ENCODE measurements at places on chromosomes 3 and 15.

GRCh38 chr15:34608517-34608916, 25.1 kb upstream of the GOLGA8B start:
- no peak for DNase-seq

GRCh38 chr3:61669668-61670299, 108.4 kb downstream of the PTPRG start:
- DNase-seq, result no peak

DNA sequence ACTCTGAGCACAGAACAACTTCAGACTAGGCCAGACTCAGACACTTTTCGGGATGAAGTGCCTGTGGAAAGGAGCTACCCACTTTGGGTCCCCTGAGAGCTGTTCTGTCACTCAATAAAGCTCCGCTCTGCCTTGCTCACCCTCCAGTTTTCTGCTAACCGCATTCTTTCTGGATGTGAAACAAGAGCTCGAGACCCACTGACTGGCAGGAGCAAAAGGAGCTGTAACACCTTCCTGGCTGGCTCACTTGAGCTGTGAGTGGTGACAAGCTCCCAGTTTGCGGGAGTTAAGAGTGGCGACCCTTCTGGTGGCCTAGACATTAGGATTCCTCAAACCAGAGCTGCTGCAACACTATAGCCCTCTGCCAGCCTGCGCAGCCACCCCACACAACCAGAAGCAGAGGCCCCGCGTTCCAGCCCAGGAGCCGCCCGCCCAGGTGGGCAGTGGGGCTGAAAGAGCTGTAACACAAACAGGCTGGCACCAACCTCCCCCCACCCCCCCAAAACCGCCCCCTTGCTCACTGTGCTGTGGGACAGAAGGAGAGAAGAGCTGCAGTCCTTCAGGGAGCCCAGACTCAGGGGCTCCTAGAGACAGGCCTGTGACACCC, 1178.1 kb upstream of the GBE1 start:
- DNase-seq, result no peak

DNA sequence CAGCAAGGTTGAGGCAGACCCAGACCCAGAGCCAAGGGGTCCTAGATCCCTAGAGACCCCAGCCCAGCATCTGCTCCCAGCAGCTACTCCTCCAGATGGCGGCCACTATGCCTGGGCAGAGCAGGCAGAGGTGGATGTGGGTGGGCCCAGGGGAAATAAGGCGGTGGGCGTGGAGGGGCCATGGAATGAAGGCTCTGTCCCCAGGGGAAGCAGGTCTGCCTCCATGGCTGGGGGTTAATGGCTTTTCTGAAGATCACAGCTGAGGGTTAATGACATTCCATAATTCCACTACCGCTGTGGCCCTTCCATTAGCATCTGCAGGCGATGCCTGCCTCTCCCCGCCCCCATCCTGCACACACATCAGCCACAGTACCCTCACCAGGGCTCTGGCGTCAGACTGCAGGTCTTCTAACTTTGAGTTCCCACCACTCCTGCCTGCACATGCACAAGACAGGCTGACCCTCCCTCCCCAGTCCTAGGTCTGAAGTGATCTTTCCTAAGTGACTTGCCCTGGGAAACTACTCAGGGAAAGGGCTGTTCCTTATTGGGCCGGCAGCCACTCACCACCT, 41.2 kb downstream of the CCDC33 start:
- no peak for DNase-seq

- DNase-seq, result no peak
Observed at GRCh38 chr15:86317384-86317740, 237.7 kb downstream of the AGBL1 start.

DNA sequence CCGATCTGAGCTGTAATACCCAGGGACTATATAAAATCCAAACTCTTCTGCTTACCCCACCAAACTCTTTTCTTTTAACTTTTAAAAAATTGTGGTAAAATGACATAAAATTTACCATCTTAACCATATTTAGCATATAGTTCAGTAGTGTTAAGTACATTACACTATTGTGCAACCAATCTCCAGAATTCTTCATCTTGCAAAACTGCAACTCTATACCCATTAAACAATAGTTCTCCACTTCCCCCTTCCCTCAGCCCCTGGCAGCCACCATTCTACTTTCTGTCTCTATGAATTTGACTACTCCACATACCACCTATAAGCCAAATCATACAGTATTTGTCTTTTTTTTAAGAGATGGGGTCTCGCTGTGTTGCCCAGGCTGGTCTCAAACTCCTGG, 38.7 kb downstream of the SENP8 start:
- DNase-seq, result no peak

- DNase-seq, result no peak
Observed at GRCh38 chr15:38945551-38946298, 381.1 kb upstream of the RASGRP1 start.

- peak; percentile 23 for DNase-seq
Observed at GRCh38 chr3:120559242-120560061, 36.7 kb upstream of the NDUFB4 start.

- no peak for DNase-seq
Observed at GRCh38 chr3:185929192-185930151, 8.3 kb downstream of the TRA2B start.

GRCh38 chr15:98164571-98164970, 204.1 kb downstream of the ARRDC4 start:
- DNase-seq, result no peak

GRCh38 chr3:169255511-169255910, 408.0 kb downstream of the MECOM start:
- no peak for DNase-seq

DNA sequence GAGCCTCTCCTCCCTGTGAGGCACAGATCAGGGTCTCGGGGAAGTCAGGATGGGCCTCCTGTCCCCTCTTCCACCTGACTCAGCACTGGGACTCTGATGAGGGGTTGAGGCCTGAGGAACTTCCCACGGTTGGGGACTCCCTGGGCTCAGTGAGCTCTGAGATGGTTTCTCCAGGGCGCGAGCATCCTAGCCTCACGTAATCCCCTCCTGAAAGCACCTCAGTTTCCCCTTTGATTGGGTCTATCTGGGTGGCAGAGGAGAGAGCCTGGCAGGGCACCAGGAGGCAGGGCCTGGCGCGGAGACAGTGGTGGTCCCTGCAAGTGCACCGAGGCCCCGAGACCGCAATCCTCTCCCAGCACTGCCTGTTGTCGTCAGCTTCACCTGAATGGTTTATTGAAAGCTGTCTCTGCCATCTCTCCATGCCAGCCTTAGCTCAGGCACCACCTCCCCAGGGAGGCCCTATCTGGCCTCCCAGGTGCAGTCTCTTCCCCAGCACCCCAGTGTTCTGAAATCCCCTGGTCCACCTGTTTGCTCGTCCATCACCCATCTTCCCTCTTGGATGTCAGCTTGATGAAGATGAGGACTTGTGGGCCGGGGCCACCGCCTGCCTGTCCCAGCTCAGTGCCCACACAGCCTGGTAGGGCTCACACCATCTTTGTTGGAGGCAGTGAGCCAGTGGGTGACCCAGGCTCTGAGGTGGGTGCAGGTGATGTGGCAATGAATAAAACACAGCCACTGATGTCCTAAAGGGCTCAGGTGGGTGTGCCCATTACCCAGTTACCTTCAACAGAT, 52.2 kb upstream of the PCSK6 start:
- no peak for DNase-seq

GRCh38 chr3:119891944-119892721, 110.2 kb downstream of the NR1I2 start:
- DNase-seq, result peak; percentile 55

DNA sequence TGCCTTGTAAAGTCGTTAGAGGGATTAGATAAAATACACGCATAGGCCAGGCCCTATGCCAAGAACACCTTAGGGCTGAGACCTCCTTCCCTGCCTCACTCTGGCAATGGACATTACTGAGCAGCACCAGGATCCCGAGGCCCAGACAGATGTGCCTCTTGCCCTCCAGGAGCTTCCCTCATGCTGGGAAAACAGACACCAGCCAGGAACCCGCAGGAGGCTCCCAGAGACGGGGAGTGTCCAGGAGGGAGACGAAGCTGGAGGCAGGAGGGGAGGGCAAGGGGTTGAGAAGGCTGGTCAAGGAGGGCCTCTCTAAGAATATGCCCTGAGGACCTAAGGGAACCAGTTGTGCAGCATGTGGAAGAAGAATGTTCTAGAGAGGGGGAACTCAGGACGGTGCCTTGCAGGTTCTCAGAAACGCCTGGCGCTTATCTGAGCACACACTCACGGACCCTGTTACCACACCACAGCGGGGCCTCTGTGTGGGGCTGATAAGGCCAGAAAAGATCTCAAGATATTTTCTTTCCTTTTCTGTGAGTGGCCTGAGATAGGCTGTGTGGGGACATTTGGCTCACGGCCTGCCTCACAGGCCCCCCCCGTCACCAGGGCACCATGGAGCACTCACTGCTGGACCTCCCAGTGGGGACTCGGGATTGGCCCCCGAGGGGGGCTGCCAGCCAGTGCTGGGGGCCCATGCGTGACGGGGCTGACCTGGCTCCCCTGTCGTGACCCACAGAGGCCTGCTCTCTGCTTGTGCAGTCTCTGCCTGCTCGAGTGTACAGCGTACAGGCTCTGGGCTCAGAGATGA, 22.0 kb upstream of the CYP11A1 start:
- no peak for DNase-seq

DNA sequence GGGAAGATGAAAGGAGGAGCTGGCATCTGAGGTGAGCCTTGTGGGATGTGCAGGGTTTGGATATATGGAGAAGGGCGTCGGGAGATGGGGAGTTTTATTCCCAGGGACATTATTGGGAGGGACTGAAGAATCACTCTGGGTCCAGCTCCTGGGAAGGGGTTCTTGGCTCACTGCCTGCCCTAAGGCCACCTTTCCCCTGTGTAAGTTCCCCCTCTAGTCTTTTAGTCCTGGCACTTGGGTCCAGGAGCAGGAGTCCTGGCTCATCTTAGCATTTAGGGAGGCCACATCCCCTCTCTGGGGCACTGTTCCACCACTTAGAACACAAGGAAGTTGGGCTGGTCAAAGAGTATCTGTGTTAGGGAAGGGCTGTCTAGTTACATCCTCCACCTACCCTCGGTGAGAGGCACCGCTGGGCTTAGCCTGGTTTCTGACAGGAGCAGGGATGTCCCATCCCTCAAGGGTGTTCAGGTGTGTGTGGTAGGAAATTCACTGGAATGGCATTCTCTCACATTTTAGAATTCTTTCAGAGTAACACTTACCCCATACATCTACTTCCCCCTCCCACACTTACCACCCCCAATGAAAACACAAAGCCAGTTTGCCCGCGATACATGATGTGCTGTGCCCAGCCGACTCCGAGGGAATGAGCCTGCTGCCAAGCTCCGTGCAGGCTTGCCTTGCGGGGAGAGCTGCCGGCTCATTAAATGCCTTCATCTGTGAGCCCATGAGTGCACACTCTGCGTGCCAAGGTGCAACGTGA, 86.7 kb downstream of the FAM43A start:
- DNase-seq, result no peak

GRCh38 chr3:88105325-88105724, 44.4 kb upstream of the C3orf38 start:
- DNase-seq, result no peak

DNA sequence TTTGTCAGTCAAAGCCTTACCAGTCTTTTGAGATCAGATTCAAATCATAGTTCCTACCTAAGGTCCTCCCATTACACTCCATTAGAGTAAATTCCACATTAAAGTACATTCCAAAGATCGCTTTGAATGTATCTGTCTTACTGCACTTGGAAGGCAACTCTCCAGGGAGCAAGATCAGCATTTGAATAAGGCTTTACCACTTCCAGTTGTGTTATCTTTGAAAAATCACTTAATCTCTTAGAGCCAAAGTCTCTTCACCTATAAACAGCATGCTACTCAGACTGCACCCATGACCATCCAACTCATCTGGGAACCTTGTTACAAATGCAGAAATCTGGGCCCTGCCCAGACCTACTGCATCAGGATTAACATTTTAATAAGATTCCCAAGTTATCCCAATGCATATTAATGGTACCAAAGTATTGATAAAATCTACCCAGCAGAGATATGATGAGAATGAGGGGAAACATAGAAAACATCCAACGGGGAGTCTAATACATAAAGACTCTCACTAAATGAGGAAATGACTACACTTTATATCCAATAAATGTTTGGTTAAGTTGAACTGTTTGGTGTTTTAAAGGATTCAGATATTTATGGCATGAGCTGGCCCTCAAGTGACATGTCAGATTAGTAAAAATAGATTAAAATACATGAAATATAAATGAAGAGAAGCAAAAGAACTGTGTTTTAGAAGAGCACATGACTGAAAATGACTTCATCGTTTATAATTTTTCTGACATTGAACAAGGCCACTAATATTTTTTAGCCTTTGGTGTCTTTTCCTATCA, 75.9 kb downstream of the TNIK start:
- DNase-seq, result no peak

DNA sequence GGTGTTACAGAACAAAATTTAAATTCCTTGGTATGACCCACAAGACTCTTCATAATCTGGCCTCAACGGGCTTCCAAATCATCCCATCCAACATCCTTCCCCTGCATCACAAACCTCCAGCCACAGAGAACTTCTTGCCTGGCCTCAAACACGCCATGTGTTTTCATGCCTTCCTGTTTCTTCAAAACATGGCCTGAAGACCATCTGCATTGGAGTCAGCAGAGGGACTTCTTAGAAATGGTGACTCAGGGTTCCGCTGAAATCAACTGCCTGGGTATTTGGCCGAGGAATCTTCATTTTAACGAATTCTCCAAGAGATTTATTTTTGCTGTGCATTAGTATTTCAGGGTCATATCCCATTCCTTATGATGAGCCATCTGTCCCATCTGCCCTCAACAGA, 138.1 kb upstream of the RAP2B start:
- no peak for DNase-seq

GRCh38 chr3:120555657-120556509, 40.3 kb upstream of the NDUFB4 start:
- DNase-seq, result no peak

- no peak for DNase-seq
Observed at GRCh38 chr3:13281507-13282357, 138.4 kb downstream of the NUP210 start.

DNA sequence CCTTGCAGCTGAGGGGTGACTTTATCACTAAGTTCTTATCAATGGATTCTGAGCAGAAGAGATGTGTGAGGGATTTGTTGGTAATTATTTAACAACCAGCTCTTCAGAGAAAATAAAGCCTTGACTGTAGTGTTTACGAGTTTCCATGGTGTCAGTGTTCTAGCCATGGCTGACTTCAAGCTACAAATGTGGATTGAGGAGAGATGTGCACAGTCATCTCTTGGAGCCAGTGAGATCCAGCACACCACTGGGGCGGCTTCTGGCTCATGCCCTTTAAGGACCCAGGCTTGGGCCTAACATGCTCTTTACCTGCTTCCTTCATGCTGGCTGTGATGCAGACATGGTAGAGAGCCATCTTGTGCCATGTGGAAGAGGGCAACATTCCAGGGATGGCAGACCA, 145.6 kb upstream of the MRPS22 start:
- no peak for DNase-seq

DNA sequence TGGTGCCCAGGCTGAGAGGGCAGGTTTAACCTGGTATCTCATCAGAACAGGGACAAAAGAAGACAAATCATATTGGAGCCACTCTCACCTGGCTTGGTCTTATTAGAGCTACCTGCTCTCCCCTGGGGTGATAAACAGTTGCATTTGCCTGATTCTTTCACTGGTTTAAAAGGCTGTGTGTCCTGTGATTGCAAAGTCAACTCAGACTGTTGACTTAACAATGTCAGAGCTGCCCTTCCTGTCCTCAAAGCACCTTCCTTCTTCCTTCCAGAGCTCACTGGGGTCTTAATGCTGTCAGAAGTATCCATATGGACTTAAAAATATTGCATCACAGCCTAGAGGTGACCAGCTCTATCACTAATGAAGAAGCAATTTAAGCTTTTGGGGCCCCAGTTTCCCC, 50.5 kb upstream of the MINAR1 start:
- no peak for DNase-seq

All from NCI-H460 (cell line).